ENCODE measurements at places on chromosomes 6 and 20.

DNA sequence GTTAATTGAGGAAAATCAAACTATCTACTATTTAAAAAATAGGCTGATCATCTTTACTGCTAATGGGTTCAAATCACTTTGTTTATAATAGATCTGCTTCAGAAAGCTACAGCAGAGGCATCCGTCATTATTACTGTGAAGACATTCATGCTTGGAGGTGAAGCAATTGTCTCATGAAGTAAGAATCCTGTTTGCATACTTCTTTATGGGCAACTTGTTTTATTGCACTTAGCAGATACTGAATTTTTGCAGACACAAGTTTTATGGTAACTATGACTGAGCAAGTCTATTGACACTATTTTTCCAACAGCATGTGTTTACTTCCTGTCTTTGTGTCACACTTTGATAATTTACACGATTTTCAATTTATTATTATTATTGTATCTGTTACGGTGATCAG, 573.9 kb downstream of the RFPL4B start:
- no peak for DNase-seq

GRCh38 chr6:63418741-63419140, 99.0 kb upstream of the LGSN start:
- DNase-seq = no peak

DNA sequence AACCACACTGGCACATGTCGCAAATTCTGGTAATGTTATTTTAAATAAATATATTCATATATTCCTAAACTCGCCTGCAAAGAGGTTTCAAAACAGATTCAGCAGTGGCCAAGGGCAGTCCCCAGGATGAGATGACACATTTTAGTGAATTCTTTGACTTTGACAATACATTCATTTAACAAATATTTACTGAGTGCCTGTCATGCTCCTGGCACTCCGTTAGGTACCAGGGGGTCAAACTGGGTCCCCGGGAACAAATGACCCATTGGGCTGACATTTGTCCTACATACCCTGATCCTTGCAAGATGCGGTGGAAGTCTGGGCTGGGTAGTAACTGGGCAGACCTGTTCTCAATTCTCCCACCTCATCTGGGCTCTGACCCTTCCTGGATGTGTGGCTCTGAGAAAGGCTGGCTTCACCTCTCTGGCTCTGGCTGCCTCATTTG, 74.9 kb downstream of the FYN start:
- no peak for DNase-seq

DNA sequence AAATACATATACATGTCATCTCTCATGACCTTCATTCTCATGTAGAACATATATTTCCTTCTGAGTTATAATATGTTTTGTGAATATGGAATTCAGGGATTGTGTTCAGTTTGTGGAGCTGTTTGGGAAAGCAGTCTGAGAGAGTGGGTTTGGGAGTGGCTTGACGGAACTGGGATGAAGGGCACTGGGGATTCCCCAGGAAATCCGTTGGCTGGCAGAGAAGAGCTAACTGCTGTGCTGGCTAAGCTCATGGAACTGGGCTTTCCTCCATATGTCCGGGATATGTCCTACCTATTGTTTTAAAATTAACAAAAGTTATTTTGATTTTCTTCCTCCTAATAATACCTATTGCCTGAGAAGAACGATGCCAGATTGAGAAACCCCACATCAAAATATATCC, 359.5 kb upstream of the FLRT3 start:
- DNase-seq = no peak

GRCh38 chr20:14142171-14142570, 146.9 kb downstream of the MACROD2 start:
- DNase-seq = no peak

DNA sequence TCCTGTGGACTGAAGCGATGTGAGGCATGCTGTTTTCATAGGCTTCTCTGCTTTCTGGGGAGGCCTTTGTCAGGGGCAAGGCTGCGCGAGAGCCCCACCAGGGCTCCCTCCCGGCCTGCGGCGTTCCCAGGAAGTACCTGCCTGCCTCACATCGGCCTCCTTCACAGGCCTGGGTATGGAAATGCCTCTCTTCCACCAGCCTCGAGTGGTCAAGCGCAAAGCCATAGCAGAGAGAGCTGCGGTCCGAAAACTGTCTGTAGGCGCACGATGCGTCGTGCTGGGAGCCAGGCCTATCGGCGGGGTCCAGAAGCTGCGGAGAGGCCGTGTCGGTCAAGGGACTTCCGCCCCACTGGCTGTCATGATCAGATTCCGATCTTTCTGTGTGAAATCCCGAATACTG, 71.2 kb downstream of the SIM1 start:
- no peak for DNase-seq

DNA sequence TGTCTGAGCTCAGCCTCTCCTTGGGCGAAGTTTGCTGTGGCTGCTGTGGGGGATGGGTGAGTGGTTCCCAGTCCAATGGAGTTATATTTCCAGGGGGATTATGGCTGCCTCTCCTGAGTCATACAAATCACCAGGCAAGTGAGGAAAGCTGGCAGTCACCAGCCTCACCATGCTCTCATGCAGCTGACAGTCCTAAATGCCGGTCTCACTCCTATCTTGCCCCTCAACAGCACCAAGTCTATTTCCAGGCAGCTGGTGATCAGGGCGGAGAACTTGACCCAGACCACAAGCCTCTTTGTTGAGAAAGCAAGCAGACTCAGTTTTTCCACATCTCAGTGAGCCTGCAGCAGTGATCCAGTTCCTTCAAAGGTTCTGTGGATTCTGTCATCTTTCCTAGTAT, 98.9 kb downstream of the TBC1D32 start:
- DNase-seq = no peak

DNA sequence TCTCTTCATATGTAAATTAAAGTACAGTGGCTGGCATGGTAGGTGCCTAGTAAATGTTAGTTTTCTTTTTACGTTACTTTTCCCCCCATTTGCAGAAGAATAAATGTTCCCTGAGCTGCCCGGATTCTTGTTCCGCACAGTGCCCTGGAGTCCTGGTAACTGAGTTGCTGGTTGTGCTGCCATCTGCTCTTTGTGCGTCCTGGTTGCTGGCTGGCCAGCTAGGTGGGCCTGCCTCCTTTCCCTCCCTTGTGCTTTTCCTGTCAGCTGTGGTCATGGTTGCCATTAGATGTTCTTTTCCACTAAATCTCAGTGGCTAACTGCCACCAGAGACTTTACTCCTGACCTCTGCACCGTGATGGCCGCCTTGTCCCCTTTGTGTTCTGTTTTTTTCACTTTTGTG, 28.6 kb downstream of the CEP43 start:
- DNase-seq = no peak

DNA sequence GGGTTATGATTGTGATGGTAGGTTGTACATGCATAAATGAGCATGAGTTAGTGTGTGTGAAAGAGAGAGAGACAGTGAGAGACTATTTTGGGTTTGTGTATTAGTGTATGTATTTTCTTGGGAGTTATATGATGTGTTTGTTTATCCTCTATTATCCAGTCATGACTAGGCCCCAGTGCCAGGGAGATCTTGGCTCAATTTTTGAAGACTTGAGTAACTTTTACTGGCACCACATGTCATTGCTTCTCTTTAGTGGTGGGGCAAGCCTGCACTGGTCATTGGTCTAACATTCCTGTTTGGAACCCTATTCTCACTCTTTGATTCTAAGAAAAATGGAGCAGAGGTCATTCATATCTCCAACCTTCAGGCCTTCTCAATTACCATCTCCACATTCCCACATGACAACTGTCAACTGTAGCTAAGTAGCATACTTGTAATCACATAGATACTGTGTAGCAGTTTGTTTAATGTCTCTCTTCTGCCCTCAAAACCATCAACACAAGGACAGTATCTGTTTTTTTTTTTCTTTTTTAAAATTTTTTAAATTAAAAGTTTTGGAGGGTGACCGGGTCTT, 8.8 kb downstream of the L3MBTL1 start:
- DNase-seq = no peak

GRCh38 chr6:50333696-50334095, 284.0 kb upstream of the DEFB112 start:
- no peak for DNase-seq

GRCh38 chr20:48164566-48165400, 379.5 kb upstream of the SULF2 start:
- DNase-seq = no peak

- DNase-seq = no peak
Measured at GRCh38 chr6:11812439-11812838, 33.8 kb upstream of the ADTRP start.

GRCh38 chr6:72175916-72176315, 289.6 kb downstream of the RIMS1 start:
- DNase-seq = no peak

- DNase-seq = no peak
Measured at GRCh38 chr6:43912598-43913371, 142.8 kb downstream of the VEGFA start.

GRCh38 chr6:166655251-166655650, 28.2 kb upstream of the RPS6KA2 start:
- no peak for DNase-seq

DNA sequence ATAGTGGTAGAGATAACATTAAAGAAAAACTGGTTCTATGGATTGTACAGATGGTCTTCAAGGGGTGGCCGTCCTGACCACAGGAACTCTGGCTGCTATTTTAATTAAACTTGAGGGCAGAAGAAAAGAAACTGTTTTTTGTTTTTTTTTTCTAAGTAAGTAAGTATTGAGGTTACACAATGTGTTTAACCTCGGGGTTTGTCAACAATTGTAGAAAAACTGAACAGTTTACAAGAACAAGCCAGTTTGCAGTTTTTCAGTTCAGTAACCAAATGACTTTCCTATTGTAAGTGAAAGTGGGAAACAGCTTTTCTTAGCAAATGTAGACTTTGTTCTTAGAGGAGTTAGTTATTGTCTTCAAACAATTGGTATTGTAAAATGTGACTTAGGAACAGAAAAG, 77.0 kb downstream of the PLCB1 start:
- DNase-seq = no peak

All from stimulated activated CD4-positive, alpha-beta T cell treated with anti-CD3 and anti-CD28 coated beads, TNF-alpha, amount 100 ng/mL, for 24 hours (primary cell).